ENCODE measurements at places on chromosomes 12 and 14. TPM values are rescaled to one million over a fixed set of nuclear protein-coding genes. Genes with fewer than 3 reads are reported as not detected.

Gene OVCH1
- total RNA-seq, result 0.16 TPM

Gene CAND1
- 259 TPM for total RNA-seq

Gene FGF6
- total RNA-seq, result not detected

Gene TRAFD1
- total RNA-seq, result 44.2 TPM

Gene VIPAS39
- total RNA-seq, result 23.6 TPM

Gene ADCY4
- total RNA-seq, result 0.49 TPM

Gene TCL1B
- not detected for total RNA-seq

Gene ANKRD33
- total RNA-seq, result not detected

Gene MMP17
- 90.9 TPM for total RNA-seq

Gene EFS
- total RNA-seq, result 104 TPM

Gene CTSG
- not detected for total RNA-seq

Gene TEX52
- total RNA-seq, result not detected

Gene LTBP2
- 1.3 TPM for total RNA-seq

Gene VWF
- 0.21 TPM for total RNA-seq

Gene HDAC7
- total RNA-seq, result 76.0 TPM

Gene C12orf54
- not detected for total RNA-seq

Gene RAD9B
- total RNA-seq, result 0.23 TPM
